Stimulated activated CD4-positive, alpha-beta T cell treated with anti-CD3 and anti-CD28 coated beads, Interleukin-1b, Interleukin-23, amount 100 ng/mL, for 1 hour (primary cell): ENCODE measurements at places on chromosomes 16 and 17.
A peak's percentile ranks its signal among the peaks of the same experiment; 100 is the strongest.

DNA sequence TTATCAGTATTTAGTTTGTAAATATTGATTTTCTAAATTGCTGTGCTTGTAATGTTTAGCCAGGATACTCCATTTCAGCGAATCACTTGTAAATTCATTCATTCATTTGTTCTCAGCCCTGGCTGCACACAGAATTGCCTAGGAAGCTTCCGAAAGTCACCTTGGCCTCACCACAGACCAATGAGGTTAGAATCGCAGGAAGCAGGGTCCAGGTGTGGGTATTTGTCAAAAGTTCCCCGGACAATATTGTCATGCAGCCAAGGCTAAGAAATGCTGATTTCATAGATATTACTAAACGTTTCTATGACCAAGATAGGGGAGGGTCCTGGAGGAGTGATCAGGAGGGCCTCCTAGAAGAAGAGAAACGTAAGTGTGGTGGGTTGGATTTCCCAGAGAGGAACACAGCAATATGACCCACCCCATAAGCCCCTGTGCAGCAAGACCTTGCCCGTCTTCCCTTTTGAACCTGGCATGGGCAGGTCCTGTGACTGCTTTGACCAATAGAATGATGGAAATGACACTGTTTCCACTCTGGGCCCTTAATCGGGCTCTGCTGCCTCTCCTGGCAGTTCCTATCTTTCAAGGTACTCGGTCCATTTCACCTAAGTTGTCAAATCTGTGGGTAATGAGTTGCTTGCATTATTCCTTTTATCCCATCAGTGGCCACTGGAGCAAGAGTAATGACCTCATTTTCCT is 238.7 kb downstream of the FOXL1 start:
- no peak for DNase-seq

GRCh38 chr17:78781893-78782304 is at the start of gene CYTH1:
CYTH1 (minus strand) TSS chr17:78782273; CDS start chr17:78782223, 50 bp downstream.
- no peak for DNase-seq

DNA sequence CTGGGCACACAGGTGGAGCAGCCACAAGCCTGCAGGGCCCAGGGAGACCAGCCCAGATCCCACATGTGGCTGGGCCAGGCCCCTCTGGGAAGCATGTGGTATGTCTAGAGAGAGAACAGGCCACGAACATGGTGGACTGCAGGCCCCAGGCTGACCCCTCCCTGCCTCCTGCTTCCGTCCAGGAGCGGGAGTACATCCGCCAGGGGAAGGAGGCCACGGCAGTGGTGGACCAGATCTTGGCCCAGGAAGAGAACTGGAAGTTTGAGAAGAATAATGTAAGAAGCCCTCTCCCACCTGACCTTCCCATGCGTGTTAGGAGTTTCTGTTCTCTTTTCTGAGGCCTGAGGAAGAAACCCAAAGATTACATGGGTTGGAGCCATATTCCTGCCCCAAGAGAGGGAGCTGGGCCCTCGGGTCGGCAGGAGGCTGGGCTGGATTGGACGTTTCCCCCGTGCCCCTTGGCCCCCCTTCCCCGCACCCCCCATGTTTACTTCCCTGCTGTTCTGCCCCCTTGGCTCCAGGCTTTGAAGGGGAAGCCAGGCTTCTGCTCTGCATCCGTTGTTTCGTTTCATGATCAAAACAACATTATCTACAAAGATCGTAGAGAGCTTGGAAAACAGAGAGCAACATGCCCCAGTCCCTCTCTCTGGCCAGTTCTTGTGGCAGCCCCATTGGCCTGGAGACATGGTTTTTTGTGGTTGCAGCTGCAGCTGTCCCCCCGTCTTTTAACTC is 5.7 kb upstream of the TCAP start:
- no peak for DNase-seq

DNA sequence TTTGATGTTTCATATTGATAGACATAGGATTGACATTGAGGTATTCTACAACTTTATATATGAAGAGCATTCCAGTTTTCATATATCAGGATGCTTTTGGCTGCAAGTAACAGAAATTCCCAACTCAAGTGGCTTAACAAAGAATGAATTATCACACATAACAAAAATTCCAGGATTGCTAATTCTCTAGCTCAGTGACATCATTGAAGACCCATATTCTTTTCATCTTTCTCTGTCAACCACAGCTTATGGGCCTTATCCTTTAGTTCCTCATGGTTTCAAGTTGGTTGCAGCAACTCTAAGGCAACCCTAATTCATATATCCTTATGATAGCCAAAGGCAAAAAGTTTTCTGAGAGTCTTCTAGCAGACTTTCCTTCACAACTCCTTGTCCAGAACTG is 91.5 kb upstream of the HAS3 start:
- DNase-seq, result no peak

GRCh38 chr16:84952335-84953189 is 58.8 kb downstream of the ZDHHC7 start:
- peak; percentile 44 for DNase-seq

DNA sequence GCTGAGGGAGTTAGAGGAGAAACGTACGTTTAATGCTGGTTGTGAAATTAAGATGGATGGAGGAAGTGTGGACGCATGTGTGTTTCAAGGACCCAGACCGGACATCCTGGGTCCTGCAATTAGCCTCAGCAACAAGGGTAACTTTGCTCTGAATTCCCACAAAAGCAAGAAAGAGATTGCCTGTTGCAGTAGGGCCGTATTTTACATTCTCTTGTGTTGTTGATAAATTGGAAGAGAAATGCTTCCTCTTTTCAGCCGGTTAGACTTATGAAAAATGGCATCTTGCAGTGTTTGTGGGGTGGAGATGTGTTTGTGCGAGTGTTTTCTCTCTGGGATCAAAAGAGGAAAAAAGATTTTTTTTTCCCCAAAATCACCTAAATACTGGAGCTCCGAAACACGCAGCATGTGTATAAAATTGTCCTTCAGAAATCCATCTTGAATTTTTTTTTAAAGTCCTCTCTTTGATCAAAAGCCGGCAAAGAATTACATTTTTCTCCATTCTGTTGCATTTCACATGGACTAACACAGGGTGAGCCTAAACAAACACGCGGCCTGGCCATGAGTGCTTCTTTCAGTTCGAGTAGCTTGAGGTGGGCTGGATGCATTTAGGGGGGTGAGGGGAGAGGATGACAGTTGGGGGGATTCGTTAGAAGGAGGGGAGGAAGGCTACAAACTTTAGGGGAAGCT is 251.6 kb downstream of the C16orf95 start:
- no peak for DNase-seq

DNA sequence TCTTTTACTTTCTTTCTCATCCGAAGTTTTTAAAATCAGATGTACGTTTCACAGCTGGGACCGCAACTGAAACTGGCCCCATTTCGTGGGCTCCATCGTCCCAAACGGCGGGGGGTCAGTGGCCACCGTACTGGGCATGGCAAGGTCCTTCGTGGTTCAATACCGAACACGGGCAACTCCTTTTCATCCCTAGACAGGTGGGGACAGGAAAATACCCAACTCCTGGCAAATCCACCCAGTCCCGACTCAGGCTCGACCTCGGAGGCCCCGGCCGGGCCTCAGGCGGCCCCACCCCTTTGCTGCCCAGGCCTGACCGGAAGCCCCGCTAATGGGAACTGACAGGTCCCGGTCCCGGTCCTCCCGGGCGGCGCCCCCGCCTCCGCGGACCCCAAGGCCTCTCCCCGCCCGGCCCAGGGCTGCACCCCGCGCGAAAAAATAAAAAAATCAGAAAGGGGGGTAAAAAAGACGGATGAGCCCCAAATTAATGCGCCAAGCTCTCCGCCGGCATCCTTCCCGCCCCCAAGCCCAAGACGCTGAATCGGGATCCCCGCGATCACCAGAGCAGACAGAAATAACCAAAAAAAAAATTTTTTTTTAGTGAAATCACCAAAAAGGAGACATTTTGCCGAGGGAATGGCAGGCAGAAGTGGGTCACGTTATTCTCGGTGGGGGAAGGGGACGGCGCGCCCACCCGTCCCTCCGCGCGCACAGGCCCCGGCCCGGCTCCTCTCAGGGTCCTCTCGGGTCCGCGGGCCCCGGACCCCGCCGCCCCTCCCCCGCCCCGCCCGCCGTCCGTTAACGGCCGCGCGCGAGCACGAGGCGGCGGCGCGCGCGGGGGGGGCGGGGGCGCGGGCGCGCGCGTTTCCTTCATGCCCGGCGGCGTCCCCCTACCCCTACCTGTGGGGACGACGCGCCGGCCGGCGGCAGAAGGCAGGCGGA is 562 bp downstream of the ZC3H7A start:
- DNase-seq, result no peak

- no peak for DNase-seq
These were observed 69.0 kb downstream of the GTF3C1 start for GRCh38 chr16:27480761-27481160.

DNA sequence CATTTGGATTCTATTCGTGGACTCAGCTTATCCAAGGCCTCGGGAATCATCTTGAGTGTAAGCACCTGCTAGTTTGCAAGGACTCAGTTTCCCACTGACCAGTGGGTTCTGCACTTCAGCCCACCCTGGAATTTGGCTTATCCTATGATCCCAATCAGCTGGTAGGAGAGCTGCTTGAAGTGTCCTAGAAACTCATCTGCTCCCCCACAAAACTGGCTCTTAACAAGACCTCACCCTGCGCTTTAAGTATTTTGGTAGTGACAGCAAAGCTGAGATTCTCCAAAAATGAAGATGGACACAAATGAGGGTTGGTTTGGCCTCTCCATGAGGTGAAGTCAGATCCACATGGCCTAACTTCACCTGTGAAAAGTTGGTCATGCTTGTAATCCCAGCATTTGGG is 57.3 kb downstream of the NDE1 start:
- no peak for DNase-seq

GRCh38 chr17:10798332-10798749 is 5.6 kb downstream of the TMEM238L start:
- no peak for DNase-seq

- no peak for DNase-seq
These were observed 296.9 kb upstream of the CDH5 start for GRCh38 chr16:66069587-66069986.

GRCh38 chr16:14436401-14436955 is 193.6 kb downstream of the PARN start:
- no peak for DNase-seq

GRCh38 chr16:11390573-11391495 is 45.6 kb downstream of the RMI2 start:
- no peak for DNase-seq

GRCh38 chr16:1469693-1470201 is 5.1 kb downstream of the CLCN7 start:
- no peak for DNase-seq

DNA sequence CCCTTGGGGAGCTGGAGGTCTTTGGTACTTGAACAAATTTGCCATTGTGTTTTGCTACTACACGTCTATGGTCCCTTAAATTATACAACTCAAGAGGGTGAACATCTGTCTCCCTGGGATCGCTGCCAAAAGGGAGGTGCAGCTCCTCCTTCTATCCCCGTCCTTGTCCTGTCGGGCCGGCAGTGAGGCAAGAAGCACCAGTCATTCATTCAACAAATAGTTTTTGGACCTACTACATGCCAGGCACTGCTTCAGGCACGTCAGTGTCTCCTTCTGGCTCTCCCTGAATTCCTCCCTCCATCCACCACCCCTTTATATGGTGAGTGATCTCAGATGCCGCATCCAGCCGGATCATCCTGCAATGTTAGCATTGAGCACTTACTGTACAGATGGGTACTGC is 2.2 kb upstream of the RPL38 start:
- no peak for DNase-seq

DNA sequence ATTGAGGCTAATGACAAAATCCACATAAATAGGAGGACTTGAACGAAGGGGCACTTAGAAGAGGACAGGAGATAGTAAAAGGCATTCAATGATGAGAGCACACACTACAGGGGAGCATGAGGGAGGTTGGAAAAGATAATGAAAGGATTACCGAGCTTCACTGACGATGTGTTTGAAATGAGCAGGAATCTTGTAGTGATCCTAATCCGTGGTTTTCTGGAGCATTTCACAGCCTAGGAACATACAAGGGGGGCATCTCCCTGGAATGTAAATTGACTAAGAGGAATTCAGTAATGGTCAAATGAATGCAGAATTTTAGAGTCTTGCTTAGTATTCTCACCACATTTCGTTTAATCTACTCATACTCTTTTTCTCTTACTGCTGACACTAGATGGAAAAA is 5.2 kb downstream of the ATMIN start:
- no peak for DNase-seq

DNA sequence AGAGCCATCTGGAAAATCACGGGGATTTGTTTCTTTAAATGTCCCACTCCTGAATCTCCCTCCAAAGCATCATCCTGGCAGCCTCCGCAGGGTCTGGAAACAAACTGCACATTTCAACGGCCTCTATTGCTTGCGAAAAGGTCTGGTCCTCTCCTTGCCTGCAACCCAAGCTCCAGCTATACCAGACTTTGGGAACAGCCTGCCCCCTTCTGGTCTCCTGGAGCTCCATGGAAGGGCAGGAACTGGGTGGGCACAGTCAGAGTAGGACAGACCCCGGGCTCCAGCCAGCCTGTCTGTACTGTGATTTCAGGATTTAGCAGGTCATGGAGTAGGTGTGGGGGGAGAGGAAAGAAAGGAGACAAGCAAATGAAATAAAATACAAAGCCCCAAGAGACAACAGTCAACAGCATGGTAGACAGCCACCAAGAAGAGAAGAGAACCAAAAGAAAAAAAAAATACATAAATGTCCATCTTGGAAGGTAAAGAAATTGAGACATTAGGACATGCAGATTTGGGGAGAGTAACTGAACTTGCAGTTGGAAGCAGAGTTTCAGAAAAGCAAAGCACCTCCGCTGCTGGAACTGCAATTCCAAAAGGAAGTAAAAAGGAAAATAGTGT is 2.7 kb downstream of the XYLT1 start:
- DNase-seq, result no peak

DNA sequence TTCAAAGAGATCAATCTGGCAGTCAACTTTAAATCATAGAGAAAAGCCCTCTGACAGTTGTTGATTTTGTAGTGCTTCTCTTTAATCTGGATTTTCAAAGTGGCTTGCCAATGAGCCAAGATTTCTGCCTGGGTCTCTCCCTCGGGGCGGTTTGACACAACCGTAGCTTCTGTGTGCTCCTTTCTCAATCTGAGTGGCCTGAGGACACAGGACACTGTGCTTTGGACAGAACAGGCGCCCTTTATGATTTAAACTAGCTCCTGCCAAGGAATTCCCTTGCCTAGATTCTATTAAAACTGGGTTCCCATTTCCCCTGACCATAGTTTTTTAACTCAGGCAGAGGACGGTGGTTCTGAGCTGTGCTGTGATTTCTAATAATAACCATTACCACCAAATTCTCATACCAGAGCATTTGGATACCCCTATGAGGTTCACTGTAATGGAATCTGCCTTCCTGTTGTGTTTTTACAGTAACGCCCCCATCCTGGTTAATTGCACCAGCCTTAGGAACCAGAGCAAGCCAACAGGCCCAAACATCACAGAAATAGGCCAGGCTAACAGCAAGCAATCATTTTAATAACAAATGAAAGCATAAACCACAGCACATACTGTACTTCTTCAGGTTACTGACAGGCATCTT is 4.0 kb downstream of the ZFHX3 start:
- no peak for DNase-seq

GRCh38 chr17:72514321-72514861 is 393.6 kb downstream of the SOX9 start:
- DNase-seq, result no peak

DNA sequence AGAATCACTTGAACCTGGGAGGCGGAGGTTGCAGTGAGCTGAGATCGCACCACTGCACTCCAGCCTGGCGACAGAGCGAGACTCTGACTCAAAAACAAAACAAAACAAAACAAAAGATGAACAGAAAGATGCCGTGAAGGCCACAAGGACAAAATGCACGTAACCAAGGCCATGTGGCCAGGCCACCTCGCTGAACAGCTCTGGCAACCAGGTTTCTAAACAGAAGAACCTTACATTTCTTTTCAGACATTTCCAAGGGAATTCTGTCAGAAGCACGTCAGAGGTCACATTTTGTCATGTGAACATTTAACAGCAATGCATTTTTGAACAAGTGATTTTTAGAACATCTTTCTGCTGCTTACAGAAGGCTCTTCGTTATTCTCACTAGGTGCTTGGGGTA is 28.8 kb downstream of the USP22 start:
- no peak for DNase-seq
